Subcutaneous adipose tissue (tissue), 4 donors: ENCODE measurements at places on chromosomes 11 and 22. TPM values are rescaled to one million over a fixed set of nuclear protein-coding genes. Genes with fewer than 3 reads are reported as not detected.

JRKL gene
- 13.0 TPM for total RNA-seq

CD81 gene
- total RNA-seq: 699 TPM

PDGFB gene
- total RNA-seq: 5.8 TPM

RFPL1 gene
- not detected for total RNA-seq

TBX10 gene
- not detected for total RNA-seq

DEPDC7 gene
- total RNA-seq: 0.66 TPM

BMAL1 gene
- total RNA-seq: 81.8 TPM

KRTAP5-11 gene
- total RNA-seq: not detected

MUC15 gene
- total RNA-seq: not detected

DSCAML1 gene
- 0.82 TPM for total RNA-seq

C11orf87 gene
- total RNA-seq: not detected

TSSK2 gene
- not detected for total RNA-seq

YPEL1 gene
- 9.5 TPM for total RNA-seq

OR10A2 gene
- not detected for total RNA-seq

EML3 gene
- 33.3 TPM for total RNA-seq

MOV10L1 gene
- 1.1 TPM for total RNA-seq

OR5P2 gene
- not detected for total RNA-seq

SYT7 gene
- 0.66 TPM for total RNA-seq

VSIG10L2 gene
- not detected for total RNA-seq

CD3G gene
- total RNA-seq: 0.38 TPM

DRD4 gene
- 0.66 TPM for total RNA-seq

MMP8 gene
- 0.22 TPM for total RNA-seq

C11orf97 gene
- total RNA-seq: not detected

ABCC8 gene
- total RNA-seq: 0.16 TPM

FXYD2 gene
- not detected for total RNA-seq

LDLRAD3 gene
- total RNA-seq: 39.6 TPM

SEPTIN5 gene
- total RNA-seq: 7.5 TPM

CREBZF gene
- 51.8 TPM for total RNA-seq

HEPN1 gene
- not detected for total RNA-seq

TSKU gene
- 78.9 TPM for total RNA-seq

LRP5 gene
- 33.3 TPM for total RNA-seq

POLD4 gene
- total RNA-seq: 29.2 TPM

FAM227A gene
- 0.88 TPM for total RNA-seq

SLC37A2 gene
- 59.7 TPM for total RNA-seq

TPBGL gene
- 0.65 TPM for total RNA-seq

KIRREL3 gene
- total RNA-seq: not detected

RASSF10 gene
- not detected for total RNA-seq

OR52N2 gene
- total RNA-seq: not detected

FOLR1 gene
- not detected for total RNA-seq

TENM4 gene
- 4.1 TPM for total RNA-seq

MS4A6A gene
- total RNA-seq: 275 TPM

INPP5J gene
- not detected for total RNA-seq

YWHAH gene
- 47.7 TPM for total RNA-seq

PRDM10 gene
- 7.5 TPM for total RNA-seq
